Lung microvascular endothelial cell (primary cell): ENCODE measurements at places on chromosomes 6 and 20.

DNA sequence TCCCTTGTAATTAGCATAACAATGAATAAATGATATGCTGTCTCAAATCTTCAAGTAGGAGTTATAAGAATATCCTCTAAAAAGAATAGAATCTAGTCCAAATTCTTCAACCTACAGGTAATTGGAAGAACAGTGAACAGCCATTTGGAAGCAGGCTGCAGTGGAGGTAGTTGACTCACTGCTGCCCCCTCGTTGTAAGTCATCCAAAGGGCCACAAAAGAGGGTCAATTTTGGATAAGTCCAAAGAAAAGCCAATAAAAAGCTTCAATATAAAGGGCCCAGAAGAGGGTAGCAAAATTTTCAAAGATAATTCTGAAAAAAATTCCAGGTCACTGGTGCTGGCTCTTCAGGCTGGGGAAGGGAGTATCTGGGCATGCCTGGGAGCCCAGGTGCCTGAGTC is 60.8 kb upstream of the SSTR4 start:
- DNase-seq, result peak; percentile 54

DNA sequence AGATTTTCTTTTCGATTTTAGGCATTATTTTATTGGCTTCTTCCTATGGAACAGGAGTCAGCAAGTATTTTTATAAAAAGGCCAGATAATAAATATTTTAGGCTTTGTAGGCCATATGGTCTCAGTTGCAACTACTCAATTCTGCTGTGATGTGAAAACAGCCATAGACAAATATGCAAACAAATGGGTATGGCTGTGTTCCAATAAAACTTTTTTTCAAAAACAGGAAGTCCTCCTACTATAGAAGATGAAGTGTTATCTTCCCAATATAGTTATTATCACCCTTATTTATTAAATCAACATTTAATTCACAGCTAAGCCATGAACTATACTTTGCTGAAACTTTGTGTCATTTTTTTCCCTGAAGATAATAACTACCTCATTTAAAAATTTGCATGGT is 57.2 kb downstream of the CHD6 start:
- no peak for DNase-seq

- no peak for DNase-seq
Observed at GRCh38 chr20:59736366-59736765, 132.0 kb downstream of the PHACTR3 start.

GRCh38 chr6:38782616-38783015 is 67.5 kb downstream of the DNAH8 start:
- DNase-seq, result no peak

- DNase-seq, result no peak
Observed at GRCh38 chr6:132224943-132225342, 176.3 kb downstream of the MOXD1 start.

GRCh38 chr20:47493175-47493962 is 8.3 kb upstream of the NCOA3 start:
- DNase-seq, result peak; percentile 90
